Cerebellar nuclear complex (tissue), 1 donor: ENCODE measurements at places on chromosomes 5 and 9.

DNA sequence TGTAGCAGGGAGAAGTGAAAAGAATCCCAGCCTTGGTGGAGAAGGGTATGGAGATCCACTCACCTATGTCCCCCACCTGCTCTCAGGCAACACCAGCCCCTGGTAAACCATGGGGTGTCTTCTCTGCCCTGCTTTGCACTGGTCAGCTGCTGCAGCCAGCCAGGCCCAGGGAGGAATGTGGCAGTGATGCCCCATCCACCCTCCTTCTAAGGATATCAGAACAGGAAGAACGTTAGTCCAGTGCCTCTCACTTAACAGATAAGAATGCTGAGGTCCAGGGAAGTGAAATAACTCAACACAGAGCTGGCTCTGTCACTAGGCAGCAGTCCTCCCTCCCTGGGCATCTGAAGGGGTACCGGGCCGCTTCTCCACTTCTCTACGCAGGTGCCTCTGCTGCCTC is 9.7 kb upstream of the PPIC start:
- no peak for DNase-seq

DNA sequence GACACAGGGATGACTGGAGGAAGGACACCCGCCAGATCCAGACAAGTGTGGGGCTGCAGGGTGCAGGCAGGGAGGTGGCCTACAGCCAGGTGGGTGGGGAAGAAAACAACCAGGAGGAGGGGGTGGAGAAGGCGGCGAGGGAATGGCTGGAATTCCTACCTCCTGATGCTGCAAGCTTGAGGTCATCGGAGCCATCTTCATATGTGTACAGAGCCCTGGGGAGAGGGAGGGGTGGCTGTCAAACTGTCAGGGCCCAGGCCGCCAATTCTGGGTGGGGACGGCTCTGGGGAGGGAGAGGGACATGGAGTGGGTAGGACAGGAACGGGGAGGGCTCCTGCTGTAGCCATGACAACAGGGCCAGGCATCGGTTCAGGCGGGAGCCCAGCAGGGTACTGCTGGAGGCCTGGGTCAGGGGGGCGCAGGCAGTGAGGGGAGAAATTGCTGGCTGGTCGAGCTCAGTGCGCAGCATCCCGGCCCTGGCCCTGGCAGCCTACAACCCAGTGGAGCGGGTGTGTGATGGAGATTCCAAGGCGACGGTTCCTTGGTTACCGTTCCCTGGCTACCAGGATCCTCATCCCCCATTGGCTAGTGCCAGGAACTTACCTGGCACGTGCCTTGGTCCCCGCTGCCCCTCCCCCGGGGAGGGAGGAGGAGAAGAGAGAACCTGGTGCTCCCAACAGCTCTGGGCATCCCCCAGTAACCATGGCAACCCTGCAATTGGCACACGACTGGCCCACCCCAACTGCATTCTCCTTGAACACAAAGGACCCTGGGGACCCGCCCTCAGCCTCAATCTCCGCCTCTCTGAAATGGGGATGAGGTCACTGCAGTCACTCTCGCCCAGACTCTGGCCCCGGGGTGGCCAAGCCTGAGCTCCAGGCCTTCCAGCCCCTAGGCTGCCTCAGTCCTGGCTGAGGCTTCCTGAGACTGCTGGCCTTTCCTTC is 4.5 kb downstream of the DBN1 start:
- peak; percentile 41 for DNase-seq

DNA sequence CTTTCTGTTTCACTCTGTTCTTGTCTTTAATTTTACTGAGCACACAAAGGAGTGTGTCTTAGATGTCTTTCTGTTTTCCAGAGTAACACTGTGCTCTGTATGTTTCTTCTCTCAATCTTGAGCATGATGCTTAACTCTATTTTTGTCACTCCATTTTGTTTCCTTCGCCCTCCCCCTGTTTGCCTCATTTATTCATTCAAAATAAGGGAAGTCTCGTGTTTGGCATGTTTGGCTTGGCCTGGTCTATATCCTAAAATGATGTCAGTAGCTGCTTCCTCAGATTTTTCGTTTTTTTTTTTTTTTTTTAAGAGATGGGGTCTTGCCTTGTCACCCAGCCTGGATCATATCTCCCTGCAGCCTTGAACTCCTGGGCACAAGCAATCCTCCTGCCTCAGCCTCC is 22.0 kb downstream of the ZNF618 start:
- DNase-seq, result no peak

- no peak for DNase-seq
These were observed 3.9 kb upstream of the NKD2 start for GRCh38 chr5:1004461-1005248.

- no peak for DNase-seq
These were observed 223.7 kb downstream of the DMRT2 start for GRCh38 chr9:1273859-1274258.

GRCh38 chr9:125888211-125888610 is 141.0 kb downstream of the PBX3 start:
- DNase-seq, result no peak

DNA sequence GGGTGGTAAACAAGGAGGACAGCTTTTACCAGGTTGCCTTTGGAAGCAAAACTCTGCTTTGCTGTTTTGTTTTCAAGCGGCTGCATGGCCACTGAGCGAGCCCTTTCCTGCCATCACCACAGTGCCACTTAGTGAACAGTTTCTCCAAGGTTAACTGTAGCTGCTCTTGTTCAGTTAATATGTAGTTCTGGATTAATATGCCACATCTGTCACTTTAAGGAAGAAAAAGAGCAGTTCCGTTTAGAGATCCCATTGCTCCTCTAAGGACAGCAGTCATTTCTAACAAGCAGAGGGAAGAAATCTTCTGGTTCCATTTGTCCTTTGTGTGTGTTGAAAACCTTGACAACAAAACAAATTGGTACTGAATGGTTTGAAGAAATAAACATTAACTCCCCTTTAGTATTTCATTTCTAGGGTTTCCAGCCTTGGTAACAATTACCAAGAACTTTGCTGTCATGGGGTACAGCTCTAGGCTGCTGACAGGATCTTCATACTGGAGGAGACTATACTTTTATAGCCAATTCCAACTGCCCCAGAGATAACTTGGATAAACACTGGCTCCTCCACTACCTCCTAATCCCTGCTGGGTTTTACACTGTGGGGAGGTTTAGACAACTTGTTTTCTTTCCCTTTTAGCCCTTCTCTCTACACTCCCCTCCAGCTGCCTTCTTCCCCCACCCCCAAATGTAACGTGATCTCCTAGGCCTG is 10.3 kb upstream of the ABL1 start:
- DNase-seq, result no peak

DNA sequence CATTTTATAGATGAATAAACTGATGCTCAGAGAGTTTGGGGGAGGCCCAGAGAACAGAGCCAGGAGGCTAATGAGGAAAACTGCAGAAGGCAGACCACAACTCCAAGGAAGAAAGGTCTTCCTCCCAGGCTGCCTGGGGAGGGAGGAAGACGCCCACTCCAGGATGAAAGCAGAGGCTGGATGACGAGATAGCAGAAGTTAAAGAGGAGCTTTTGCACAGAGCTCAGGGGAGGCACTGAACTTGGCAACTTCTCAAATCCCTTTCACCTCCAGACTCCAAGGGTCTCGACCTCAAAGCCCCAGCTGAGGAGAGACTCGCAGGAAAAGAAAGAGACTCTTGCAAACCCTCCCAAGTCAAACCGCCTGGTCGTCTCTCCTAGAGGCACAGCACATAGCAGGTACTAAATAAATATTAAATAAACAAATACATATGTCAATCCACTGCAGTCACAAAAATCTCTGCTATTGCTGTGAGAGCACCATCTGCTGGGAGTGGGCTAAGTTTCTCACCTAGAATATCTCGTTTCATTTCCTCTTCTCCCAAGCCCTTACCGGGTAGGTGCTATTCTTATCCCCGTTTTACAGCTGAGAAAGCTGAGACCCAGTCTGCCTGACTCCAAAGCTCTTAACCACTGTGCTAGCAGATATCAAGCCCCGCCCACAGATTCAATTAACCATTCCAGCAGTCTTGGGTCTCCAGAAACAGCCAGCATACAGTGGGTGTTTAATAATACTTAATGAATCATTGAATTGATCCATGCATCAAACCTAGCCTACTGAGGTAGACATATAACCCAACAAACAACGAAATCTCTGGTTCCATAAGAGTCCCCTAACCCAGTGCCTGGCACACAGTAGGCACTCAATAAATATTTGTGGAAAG is 97.8 kb upstream of the HAND1 start:
- DNase-seq, result no peak

GRCh38 chr9:4796988-4797853 is 4.5 kb downstream of the RCL1 start:
- no peak for DNase-seq

DNA sequence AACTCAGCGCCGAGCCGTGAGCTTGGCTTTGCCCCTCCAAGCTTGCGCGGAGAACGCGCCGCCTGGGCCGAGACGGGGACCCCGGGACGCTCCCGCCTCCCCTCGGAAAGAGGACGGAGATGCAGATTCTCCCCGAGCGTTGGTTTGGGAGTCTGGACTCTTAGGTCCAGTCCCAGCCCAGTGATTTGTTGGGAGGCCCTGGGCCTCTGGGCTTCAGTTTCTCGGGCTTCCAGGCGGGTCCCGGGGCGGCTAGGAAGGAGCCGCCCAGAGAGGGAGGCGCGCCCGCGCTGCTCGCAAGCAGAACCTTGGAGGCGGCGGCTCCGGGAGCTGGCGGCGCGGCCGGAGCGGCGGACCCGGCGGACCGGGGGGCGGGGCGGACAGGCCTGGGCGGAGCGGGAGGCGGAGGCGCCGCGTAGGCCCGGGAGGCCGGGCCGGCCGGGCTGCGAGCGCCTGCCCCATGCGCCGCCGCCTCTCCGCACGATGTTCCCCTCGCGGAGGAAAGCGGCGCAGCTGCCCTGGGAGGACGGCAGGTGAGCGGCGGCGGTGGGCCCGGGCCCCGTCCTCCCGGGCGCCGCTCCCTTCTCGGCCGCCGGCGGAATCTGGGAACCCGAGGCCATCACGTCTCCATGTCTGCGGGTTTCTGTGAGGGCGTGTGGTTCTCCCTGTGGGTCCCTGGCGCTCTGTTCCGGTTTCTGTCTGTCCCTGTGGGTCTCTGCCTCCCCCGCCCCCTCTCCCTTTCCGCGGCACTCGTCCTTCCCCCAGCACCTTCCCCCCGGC is at the start of gene B4GALT7:
Gene B4GALT7 (plus strand): TSS at position 402 of the 777 bp plus-strand sequence. CDS start 79 bp downstream, at position 481.
- DNase-seq, result no peak
